Sigmoid colon (tissue), 7 donors: ENCODE measurements at places on chromosomes 1 and 21. TPM values are rescaled to one million over a fixed set of nuclear protein-coding genes. Genes with fewer than 3 reads are reported as not detected.
A peak's percentile ranks its signal among the peaks of the same experiment; 100 is the strongest.

DNA sequence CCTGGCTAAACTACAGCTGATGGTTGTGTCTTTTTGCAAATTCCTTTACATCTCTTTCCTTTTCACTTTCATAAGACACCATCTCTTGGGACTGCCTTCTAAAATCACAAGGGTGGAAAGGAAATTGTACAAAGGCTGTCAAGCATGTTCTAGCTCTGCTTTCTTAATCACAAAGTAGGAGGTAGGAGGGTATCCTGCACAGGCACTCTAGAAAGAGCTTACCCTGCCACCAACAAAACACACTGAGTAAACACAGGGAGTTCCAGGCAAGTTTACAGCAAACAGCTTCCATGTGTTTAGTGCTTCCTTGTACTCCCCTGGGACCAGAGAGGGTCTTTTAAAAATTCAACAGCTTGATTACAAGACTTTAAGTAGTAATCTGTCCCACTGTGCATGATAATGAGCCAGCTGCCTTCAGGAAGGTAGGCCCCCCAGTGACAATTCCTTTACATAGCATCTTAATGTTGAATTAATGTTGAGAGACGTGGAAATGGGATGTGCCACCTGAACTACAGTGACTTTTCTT, 2.4 kb downstream of the PLPP3 start:
- no peak for DNase-seq
- no peaks in the 10 kb centered on the region for H3K4me1 ChIP-seq
- no peaks in the 10 kb centered on the region for H3K36me3 ChIP-seq

- DNase-seq = no peak
- peaks cover 8% of the 10 kb centered on the region for H3K4me1 ChIP-seq
- no peaks in the 10 kb centered on the region for H3K27me3 ChIP-seq
- H3K27ac ChIP-seq = no peak overlapping the region
- H3K4me3 ChIP-seq = no peak overlapping the region
- no peaks in the 10 kb centered on the region for H3K36me3 ChIP-seq
These were observed 3.0 kb upstream of the NEK7 start for GRCh38 chr1:198153804-198154203.

DNA sequence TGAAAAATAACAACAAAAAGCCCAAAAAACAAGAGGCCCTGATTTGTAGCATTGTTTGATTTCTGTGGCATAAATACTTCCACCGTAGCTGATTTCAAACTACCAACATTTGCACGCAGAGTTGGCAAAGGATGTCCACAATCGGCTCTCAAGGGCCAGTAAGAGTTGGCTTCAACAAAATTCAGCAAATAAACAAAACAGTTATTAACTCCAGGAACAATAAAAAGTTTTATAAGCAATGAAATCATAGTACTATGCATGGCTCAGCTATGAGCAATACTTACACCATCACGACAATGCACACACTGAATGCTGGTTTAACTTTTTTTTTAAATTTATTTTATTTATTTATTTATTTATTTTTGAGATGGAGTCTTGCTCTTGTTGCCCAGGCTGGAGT, 8.7 kb upstream of the COX20 start:
- no peak for DNase-seq
- no peak overlapping the region for H3K4me3 ChIP-seq
- no peaks in the 10 kb centered on the region for H3K36me3 ChIP-seq
- no peak overlapping the region for H3K27ac ChIP-seq
- no peaks in the 10 kb centered on the region for H3K27me3 ChIP-seq

DNA sequence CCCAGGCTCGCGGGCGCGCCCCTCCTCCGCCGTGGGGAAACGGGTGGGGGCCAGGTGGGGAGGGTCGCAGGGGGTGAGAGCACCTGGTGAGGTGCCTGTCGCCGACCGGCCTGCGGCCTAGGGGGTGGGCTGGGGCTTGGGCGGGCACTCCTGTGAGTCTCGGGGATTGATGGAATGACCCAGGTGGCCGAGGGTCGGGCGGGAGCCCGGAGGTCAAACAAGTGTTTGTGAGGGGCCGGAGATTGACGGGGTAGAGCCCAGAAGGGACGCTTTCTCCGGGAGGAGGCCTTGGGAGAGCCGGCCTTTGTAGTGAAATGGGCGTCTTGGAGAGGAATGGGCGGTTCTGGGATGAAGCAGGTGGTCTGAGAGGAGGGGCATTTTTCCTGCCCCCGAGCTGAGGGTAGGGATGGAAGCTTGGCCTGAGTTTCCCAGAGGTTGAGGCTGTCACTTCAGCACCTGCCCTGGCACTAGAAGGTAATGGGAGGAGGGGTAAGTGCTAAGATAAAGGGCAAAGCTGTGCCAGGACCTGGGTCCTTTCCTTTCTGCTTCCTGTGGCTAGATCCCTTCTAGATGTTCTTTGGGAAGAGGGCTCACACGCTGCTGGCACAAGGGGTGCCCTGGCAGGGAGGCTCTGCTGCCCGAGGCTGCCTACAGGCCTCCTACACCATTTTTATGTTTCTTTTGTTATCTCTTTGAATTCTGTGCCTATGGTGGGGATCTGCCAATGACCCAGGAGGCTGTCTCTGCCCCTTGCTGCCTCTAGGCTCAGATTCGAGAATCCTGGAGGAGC, 56.1 kb downstream of the NDUFS5 start:
- DNase-seq = no peak
- H3K27me3 ChIP-seq = peaks cover 20% of the 10 kb centered on the region
- H3K4me1 ChIP-seq = peaks cover 31% of the 10 kb centered on the region
- H3K4me3 ChIP-seq = peak overlapping the region; percentile 51
- no peak overlapping the region for H3K27ac ChIP-seq

- H3K27me3 ChIP-seq = peaks cover 8% of the 10 kb centered on the region
- H3K27ac ChIP-seq = no peak overlapping the region
These were observed 136.5 kb upstream of the ETS2 start for GRCh38 chr21:38669186-38669585.

DNA sequence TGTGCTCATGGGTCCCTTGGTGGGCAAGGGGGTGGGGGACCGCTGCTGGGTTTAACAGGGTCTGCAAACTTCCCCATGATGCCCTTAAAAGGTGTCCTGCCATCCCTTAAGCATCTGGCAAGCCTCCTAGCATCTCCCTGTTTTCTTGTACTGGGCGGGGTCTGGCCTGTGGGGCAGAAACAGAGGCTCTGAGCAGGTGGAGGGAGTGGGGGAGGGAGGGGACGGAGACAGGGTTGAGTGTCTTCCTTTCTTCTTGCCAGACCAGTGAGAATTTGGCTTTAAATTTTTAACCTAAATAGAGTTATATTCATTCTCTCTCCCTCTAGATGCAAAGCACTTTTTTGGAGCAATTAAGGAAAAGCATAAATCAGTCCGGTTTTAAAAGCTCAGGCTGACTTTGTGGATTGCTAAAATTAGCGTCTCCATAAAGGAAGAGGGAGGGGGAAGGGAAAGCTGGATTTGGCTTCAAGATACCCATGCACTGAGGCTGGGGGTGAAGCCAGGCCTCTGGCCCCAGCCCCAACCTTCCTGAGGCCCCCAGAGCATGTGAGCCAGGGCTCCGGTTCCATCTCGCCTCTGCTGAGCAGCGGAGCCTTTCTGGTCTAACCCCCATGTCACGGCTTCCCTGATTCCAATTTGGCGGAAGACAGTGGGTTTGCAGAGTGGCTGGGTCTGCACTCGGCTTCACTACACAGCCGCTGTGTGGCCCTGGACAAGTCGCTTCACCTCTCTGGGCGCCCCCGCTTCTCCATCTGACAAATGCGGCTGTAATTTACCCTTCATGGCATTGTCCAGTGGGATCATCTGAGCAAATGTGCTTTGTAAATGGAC, 25.3 kb downstream of the IGSF21 start:
- H3K4me3 ChIP-seq = no peak overlapping the region
- H3K4me1 ChIP-seq = peaks cover 17% of the 10 kb centered on the region
- H3K36me3 ChIP-seq = no peaks in the 10 kb centered on the region
- peak overlapping the region; percentile 46 for H3K27ac ChIP-seq

GRCh38 chr1:4658643-4659628, 4.5 kb downstream of the AJAP1 start:
- H3K27me3 ChIP-seq = peaks cover 69% of the 10 kb centered on the region
- H3K4me3 ChIP-seq = no peak overlapping the region
- no peak overlapping the region for H3K27ac ChIP-seq
- no peaks in the 10 kb centered on the region for H3K36me3 ChIP-seq
- H3K4me1 ChIP-seq = no peaks in the 10 kb centered on the region

DNA sequence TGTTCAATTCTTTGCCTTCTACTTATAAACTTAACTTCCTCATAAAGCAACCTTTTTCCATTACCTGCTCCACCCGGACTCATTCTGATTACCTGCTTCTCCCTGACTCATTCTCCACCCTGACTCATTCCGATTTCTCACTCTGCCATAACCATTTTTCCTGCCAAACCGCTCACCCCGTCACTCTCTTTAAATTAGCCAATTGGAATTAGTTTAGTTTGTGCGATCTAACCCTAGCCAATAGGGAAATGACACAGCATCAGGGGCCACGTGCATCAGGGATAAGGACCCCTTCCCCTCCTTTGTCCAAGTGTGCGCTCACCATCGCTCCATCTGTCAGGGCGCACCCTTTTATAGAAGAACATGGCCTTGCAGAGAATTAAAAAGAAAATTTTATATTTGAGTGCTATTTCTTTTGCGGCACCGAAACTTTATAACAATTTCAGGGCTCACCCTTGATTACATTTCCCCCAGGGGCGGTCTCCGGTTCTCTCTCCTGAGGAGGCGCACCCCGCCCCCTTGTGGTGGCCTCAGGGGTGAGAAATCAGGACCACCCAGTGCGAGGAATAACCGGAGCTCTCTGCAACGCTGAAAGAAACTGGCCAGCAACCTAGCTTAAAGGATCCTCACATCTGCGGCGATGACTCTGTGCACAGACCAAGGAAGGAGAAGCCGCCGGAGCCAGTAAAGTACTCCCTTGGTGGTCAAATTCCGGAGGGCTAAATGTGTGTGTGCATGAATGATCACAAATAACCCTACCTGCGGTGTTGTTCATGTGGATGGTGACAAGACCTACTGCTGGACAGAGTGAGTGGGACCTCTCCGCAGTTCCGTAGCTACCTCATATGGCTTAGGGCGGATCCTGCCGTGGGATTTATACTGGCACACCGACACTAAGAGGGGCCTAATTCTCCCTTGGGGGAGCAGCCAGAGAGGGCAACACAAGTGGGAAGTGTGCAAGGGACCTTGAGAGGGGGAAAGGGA, 30.3 kb upstream of the CBR3 start:
- peaks cover 19% of the 10 kb centered on the region for H3K27me3 ChIP-seq
- H3K36me3 ChIP-seq = no peaks in the 10 kb centered on the region
- DNase-seq = no peak
- H3K4me1 ChIP-seq = peaks cover 8% of the 10 kb centered on the region
- no peak overlapping the region for H3K27ac ChIP-seq

DNA sequence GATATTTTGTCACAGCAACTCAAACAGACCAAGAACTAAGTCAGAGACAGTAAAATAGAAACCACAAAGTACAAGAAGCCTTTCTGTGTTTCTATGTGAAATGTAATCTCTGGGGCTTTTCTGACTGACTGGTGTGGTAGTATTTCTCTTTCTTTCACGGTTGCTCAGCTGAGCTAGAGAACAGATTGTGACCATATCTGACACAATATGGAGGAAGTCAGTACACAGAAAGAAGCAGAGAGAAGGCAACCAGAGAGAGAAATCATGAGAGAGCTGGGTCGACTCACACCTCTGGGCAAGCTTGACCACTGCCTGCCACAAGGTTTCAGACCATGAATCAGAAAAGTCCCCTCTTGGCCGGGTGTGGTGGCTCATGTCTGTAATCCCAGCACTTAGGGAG, 208.9 kb upstream of the GREM2 start:
- H3K4me1 ChIP-seq = no peaks in the 10 kb centered on the region
- H3K27me3 ChIP-seq = no peaks in the 10 kb centered on the region
- DNase-seq = no peak

DNA sequence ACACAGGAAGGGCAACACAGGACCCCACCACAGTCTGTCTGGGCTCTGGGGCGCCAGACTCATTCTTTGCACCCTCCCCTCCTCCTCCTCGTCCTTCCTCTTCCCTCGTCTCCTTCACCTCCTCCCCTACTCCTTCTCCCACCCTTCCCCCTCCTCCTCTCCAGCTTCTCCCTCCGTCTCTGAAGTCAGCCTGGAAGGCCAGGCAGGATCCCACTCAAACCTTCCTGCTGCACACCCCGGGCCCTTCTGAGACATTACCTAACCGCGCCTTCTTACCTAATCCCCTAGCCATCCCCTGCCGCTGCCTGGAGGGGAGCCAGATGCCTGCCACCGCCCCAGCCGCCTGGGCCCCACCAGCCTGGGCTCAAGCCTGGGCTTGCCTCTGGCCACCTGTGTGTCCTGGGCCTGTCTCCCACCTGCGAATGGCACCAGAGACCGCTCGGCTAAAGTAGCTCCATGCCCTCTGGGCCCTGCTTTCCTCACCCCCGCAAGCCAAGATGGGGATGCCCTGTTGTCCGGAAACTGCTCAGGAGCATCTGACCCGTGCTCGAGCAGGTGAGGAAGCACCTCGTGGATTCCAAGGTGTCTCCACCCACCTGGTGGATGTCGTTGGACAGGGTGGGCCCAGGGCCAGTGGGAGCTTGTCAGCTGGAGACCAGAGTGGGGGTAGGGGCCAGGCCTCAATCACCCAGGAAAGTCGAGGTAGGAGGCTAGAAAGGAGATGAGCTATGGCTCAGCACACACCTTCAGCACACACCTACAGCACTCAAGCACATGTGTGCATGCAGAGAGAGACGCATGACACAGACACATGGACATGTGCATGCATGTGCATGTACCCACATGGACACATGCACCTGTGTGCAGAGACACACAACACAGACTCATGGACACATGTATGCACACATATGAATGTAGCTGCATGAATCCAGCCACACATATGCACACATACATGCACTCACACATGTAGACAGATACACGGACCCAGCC, 31.9 kb downstream of the WNT9A start:
- H3K36me3 ChIP-seq = peaks cover 1% of the 10 kb centered on the region
- DNase-seq = no peak
- no peak overlapping the region for H3K4me3 ChIP-seq
- H3K27ac ChIP-seq = no peak overlapping the region
- H3K4me1 ChIP-seq = peaks cover 8% of the 10 kb centered on the region

GRCh38 chr1:1118876-1119220, 3.0 kb upstream of the C1orf159 start:
- H3K4me1 ChIP-seq = no peaks in the 10 kb centered on the region
- no peaks in the 10 kb centered on the region for H3K36me3 ChIP-seq
- no peak overlapping the region for H3K27ac ChIP-seq
- H3K27me3 ChIP-seq = no peaks in the 10 kb centered on the region
- no peak for DNase-seq

DNA sequence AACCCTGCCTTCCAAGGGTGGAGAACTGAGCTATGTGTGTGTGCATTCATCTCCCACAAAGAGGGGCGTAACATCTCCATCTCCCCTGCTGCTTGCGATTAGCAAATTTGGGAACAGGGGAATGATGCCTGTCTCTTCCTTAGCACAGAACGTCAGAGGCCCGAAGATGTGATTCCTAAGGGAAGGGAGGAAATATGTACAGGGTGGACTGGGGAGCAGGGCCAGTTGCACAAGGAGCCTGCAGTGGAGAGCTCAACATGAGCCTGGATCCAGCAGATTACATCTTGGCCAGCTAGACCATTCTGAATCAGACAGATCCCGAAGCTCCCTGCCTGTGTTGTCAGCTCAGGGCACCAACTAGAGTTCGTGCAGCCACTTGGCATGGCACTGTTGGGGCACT, 118.1 kb downstream of the NGF start:
- H3K4me3 ChIP-seq = no peak overlapping the region
- H3K4me1 ChIP-seq = no peaks in the 10 kb centered on the region
- H3K36me3 ChIP-seq = no peaks in the 10 kb centered on the region
- no peaks in the 10 kb centered on the region for H3K27me3 ChIP-seq

The NIT1 gene
- total RNA-seq = 24.4 TPM

The WDR3 gene
- total RNA-seq = 2.5 TPM

The BATF3 gene
- 2.5 TPM for total RNA-seq
